ENCODE measurements at places on chromosomes 5 and 9. TPM values are rescaled to one million over a fixed set of nuclear protein-coding genes. Genes with fewer than 3 reads are reported as not detected.

The OR1N2 gene
- total RNA-seq, result not detected

The TAF11L14 gene
- total RNA-seq, result not detected

The STOML2 gene
- total RNA-seq, result 175 TPM

The FST gene
- total RNA-seq, result 17.3 TPM

The CSF1R gene
- not detected for total RNA-seq

The SHISAL2B gene
- not detected for total RNA-seq

Measured in endothelial cell of coronary artery (primary cell).